ENCODE measurements at places on chromosomes 7 and 10. TPM values are rescaled to one million over a fixed set of nuclear protein-coding genes. Genes with fewer than 3 reads are reported as not detected.

Gene IL6
- not detected for total RNA-seq

Gene THSD7A
- 10.6 TPM for total RNA-seq

Gene NUTM2B
- 0.10 TPM for total RNA-seq

Gene PRR15
- 0.31 TPM for total RNA-seq

Gene ZNF735
- total RNA-seq, result not detected

Gene BMI1
- total RNA-seq, result 63.5 TPM

Gene ARMC10
- total RNA-seq, result 28.8 TPM

Gene SPDYE17
- not detected for total RNA-seq

Gene SHH
- total RNA-seq, result 1.3 TPM

Gene CALHM1
- total RNA-seq, result 0.10 TPM

Gene PPP1R3C
- total RNA-seq, result 540 TPM

Gene BTBD16
- total RNA-seq, result 0.41 TPM

Gene OPN4
- total RNA-seq, result not detected

Gene PKD2L1
- not detected for total RNA-seq

Gene AZGP1
- 51.0 TPM for total RNA-seq

Gene ANKMY2
- total RNA-seq, result 33.5 TPM

Gene SKIDA1
- total RNA-seq, result 3.0 TPM

Gene MYH16
- total RNA-seq, result not detected

Gene ACTR3C
- total RNA-seq, result 12.1 TPM

Gene CALU
- 261 TPM for total RNA-seq

Gene MRPL32
- 57.9 TPM for total RNA-seq

Gene SUN1
- 682 TPM for total RNA-seq

Gene FAM131B
- total RNA-seq, result 1.5 TPM

Gene EPO
- not detected for total RNA-seq

Gene ABI1
- 44.1 TPM for total RNA-seq

Gene TLL2
- 6.5 TPM for total RNA-seq

Gene ARMC3
- total RNA-seq, result 0.51 TPM

Gene CLCN1
- total RNA-seq, result 3.1 TPM

Gene PTF1A
- not detected for total RNA-seq

Gene VWDE
- total RNA-seq, result 3.1 TPM

Gene TFPI2
- total RNA-seq, result 2.6 TPM

Gene INA
- total RNA-seq, result 1.0 TPM

Gene RADIL
- total RNA-seq, result 7.3 TPM

Gene ADCY1
- total RNA-seq, result 9.8 TPM

Gene EGFR
- total RNA-seq, result 58.1 TPM

Gene CYP2C19
- total RNA-seq, result 2.1 TPM

Gene OR2A7
- total RNA-seq, result 8.6 TPM

Gene PNLIPRP1
- 0.31 TPM for total RNA-seq

Gene STEAP1
- total RNA-seq, result 13.8 TPM

Gene ACTL6B
- total RNA-seq, result not detected

Gene NPVF
- not detected for total RNA-seq

Gene ANKRD7
- 2.2 TPM for total RNA-seq

Gene CALHM3
- total RNA-seq, result not detected

Gene ELN
- total RNA-seq, result 208 TPM

Gene GHRHR
- not detected for total RNA-seq
